ENCODE measurements at places on chromosomes 11 and 22.

- H3K4me1 ChIP-seq: 0 out of 2 replicates have a peak, but pooled peaks cover 3% of the 10 kb centered on the region
- H3K4me3 ChIP-seq: no peak overlapping the region
- H3K36me3 ChIP-seq: peaks cover 8% of the 10 kb centered on the region
- H3K27ac ChIP-seq: no peak overlapping the region
Measured at GRCh38 chr11:22275600-22275999, 62.6 kb upstream of the SLC17A6 start.

- peaks cover 21% of the 10 kb centered on the region for H3K4me1 ChIP-seq
- H3K27me3 ChIP-seq: no peaks in the 10 kb centered on the region
- peaks cover 16% of the 10 kb centered on the region for H3K36me3 ChIP-seq
- H3K27ac ChIP-seq: peak overlapping the region; percentile 95
Measured at GRCh38 chr11:63985812-63986155, 454 bp upstream of the OTUB1 start.

GRCh38 chr11:132056689-132057088 lies 686.3 kb downstream of the NTM start:
- peaks cover 7% of the 10 kb centered on the region for H3K4me1 ChIP-seq
- H3K4me3 ChIP-seq: no peak overlapping the region
- H3K27ac ChIP-seq: no peak overlapping the region
- DNase-seq: no peak
- no peaks in the 10 kb centered on the region for H3K36me3 ChIP-seq
- H3K27me3 ChIP-seq: peaks cover 4% of the 10 kb centered on the region

GRCh38 chr11:61258546-61258945 lies 17.6 kb downstream of the PGA5 start:
- DNase-seq: no peak
- no peak overlapping the region for H3K4me3 ChIP-seq
- no peaks in the 10 kb centered on the region for H3K27me3 ChIP-seq
- H3K36me3 ChIP-seq: peaks cover 7% of the 10 kb centered on the region
- 0 out of 2 replicates have a peak, but pooled peaks cover 3% of the 10 kb centered on the region for H3K4me1 ChIP-seq

GRCh38 chr11:72069787-72070251 lies 10.5 kb downstream of the NUMA1 start:
- peaks cover 37% of the 10 kb centered on the region for H3K4me1 ChIP-seq
- peak overlapping the region; percentile 39 for H3K27ac ChIP-seq
- no peak for DNase-seq
- H3K4me3 ChIP-seq: no peak overlapping the region
- peaks cover 11% of the 10 kb centered on the region for H3K36me3 ChIP-seq
- no peaks in the 10 kb centered on the region for H3K27me3 ChIP-seq

DNA sequence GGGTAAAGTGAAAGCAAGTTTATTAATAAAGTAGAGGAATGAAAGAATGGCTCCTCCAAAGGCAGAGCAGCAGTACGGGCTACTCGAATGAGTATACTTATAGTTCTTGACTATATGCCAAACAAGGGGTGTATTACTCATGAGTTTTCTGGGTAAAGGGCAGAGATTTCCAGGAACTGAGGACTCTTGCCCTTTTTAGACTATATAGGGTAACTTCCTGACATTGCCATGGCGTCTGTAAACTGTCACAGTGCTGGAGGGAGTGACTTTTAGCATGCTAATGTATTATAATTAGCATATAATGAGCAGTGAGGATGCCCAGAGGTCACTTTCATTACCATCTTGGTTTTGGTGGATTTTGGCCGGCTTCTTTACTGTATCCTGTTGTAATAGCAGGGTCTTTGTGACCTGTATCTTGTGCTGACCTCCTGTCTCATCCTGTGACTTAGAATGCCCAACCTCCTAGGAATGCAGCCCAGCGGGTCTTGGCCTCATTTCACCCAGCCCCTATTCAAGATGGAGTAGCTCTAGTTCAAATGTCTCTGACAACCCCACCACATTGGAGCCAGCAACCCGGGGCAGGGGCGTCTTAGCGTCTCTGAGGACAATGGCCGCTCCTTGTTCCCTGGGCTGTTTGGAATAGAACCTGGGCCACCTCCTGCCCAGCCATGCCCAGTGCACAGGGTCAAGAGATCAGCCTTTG lies 34.9 kb upstream of the CD82 start:
- H3K27me3 ChIP-seq: no peaks in the 10 kb centered on the region
- peaks cover 25% of the 10 kb centered on the region for H3K4me1 ChIP-seq
- no peak for DNase-seq
- no peak overlapping the region for H3K4me3 ChIP-seq

DNA sequence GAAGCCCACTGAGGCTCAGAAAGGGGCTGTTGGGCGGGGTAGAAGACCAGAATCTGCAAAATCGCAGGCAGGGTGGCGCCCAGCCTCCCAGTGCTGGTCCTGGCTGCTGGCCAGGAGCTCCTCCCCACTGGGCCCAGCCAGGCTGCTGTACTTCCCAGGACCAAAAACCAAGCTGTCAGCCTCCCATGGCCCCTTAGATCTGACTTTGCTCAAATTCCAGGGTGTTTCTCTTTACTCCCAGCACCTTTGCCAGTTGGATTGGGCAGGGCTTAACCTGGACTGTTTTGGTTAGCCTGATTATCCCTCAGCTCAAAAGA lies 44.2 kb upstream of the WEE1 start:
- no peak for DNase-seq
- peaks cover 22% of the 10 kb centered on the region for H3K36me3 ChIP-seq
- H3K27me3 ChIP-seq: no peaks in the 10 kb centered on the region
- peaks cover 44% of the 10 kb centered on the region for H3K4me1 ChIP-seq

- H3K4me3 ChIP-seq: no peak overlapping the region
- H3K27ac ChIP-seq: no peak overlapping the region
Measured at GRCh38 chr11:111913031-111913861, 712 bp downstream of the HSPB2 start.

DNA sequence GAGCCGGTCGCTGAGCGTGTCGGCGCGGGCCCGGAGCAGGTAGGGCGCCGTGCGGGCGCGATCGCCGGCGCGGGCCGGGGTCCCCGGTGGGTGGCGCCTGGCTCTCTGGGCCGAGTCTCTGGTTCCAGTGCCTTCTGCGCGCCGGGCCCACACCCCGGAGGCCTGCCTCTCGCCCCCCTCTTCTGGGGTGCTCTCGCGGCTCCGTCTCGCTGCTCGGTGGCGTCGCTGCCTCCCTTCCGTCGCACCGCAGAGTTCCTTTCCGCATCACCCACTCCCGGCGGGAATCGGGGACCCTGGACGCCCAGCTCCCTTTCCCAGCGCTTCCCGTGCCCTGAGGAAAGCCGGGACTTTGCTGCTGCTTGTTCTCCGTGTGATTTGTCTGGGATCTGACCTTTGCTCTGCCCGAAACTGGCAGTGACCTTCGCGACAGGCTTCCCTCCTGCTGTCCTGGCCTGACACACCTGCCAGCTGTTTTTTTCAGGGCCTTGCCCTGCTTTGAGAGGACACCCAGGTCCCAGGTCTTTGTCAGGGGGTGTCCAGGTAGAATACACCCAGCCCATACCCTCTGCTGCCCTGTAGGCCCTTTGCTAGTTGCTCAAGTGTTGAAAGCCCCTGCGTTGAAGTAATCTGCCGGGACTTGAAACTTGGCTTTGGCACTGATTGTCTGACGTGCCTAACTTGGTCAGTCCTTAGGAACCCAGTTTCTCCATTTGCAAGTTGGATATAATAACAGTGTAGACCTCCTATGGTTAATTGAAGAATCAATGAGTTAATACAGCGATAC lies 711 bp downstream of the FDX1 start:
- H3K36me3 ChIP-seq: no peaks in the 10 kb centered on the region
- H3K27ac ChIP-seq: peak overlapping the region; percentile 94
- peaks cover 37% of the 10 kb centered on the region for H3K4me1 ChIP-seq

- no peak for DNase-seq
- no peaks in the 10 kb centered on the region for H3K27me3 ChIP-seq
- H3K4me3 ChIP-seq: no peak overlapping the region
- H3K4me1 ChIP-seq: peaks cover 30% of the 10 kb centered on the region
- H3K27ac ChIP-seq: no peak overlapping the region
Measured at GRCh38 chr22:27205492-27206373, 548.3 kb downstream of the MIAT start.

DNA sequence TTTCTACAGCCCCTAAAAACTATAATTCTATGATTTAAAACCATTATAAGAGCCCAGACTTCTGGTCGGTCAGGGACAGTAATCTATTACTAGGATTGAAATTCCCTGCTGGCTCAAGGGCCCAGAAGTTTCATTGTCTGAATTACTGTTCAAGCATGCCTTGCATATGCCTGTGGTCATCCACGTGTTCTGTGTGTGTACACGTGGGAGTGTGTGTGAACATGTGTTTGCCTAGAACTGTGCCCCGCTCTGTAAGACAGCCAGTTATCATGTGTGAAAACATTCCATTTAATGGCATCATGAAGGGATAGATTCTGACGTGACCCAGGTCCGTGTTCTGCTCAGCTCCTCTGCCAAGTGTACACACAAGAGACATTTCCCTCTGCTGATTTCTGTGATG lies 189.3 kb upstream of the NECTIN1 start:
- peaks cover 5% of the 10 kb centered on the region for H3K27me3 ChIP-seq
- no peak overlapping the region for H3K4me3 ChIP-seq
- H3K36me3 ChIP-seq: no peaks in the 10 kb centered on the region
- DNase-seq: no peak
- H3K4me1 ChIP-seq: peaks cover 10% of the 10 kb centered on the region

- H3K4me1 ChIP-seq: peaks cover 24% of the 10 kb centered on the region
- DNase-seq: no peak
- H3K27ac ChIP-seq: peak overlapping the region; percentile 52
Measured at GRCh38 chr11:88359541-88359940, 22.0 kb upstream of the CTSC start.

DNA sequence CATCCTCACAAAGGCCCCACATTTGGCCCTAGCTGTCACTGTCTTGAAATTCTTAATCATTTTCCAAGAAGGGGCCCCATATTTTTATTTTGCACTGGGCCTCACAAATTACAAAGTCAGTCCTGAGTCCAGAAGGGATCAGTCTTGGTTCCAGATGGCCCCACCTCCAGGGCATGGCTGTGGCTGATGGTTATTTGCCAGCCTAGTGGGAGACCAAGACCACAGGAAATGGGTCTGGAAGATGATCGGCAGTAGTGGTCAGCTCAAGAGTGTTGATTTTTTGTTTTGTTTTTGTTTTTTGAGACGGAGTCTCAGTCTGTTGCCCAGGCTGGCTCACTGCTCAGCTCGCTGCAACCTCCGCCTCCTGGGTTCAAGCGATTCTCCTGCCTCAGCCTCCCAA lies 47.1 kb upstream of the EMID1 start:
- no peak overlapping the region for H3K27ac ChIP-seq
- DNase-seq: no peak
- no peaks in the 10 kb centered on the region for H3K36me3 ChIP-seq
- peaks cover 20% of the 10 kb centered on the region for H3K4me1 ChIP-seq
- peaks cover 2% of the 10 kb centered on the region for H3K27me3 ChIP-seq

GRCh38 chr11:106322106-106322505 lies 244.6 kb downstream of the AASDHPPT start:
- DNase-seq: no peak
- H3K4me1 ChIP-seq: peaks cover 18% of the 10 kb centered on the region
- H3K27me3 ChIP-seq: no peaks in the 10 kb centered on the region
- H3K36me3 ChIP-seq: peaks cover 44% of the 10 kb centered on the region
- H3K4me3 ChIP-seq: no peak overlapping the region

GRCh38 chr22:32558681-32559355 lies 84.2 kb downstream of the FBXO7 start:
- H3K27me3 ChIP-seq: peaks cover 6% of the 10 kb centered on the region
- no peaks in the 10 kb centered on the region for H3K36me3 ChIP-seq
- no peak overlapping the region for H3K4me3 ChIP-seq
- no peak for DNase-seq
- no peak overlapping the region for H3K27ac ChIP-seq

- H3K27me3 ChIP-seq: no peaks in the 10 kb centered on the region
- DNase-seq: no peak
- 0 out of 2 replicates have a peak, but pooled peaks cover 2% of the 10 kb centered on the region for H3K36me3 ChIP-seq
- H3K27ac ChIP-seq: 0 out of 2 replicates have a peak overlapping the region, but pooled peaks have one; percentile 33
Measured at GRCh38 chr11:46588131-46588530, 5.7 kb downstream of the AMBRA1 start.

All from WTC11 (cell line).